T-cell (primary cell): ENCODE measurements at places on chromosomes 11 and 22.

GRCh38 chr11:122105044-122105758 lies 10.8 kb downstream of the BLID start:
- DNase-seq: no peak

- no peak for DNase-seq
Measured at GRCh38 chr22:42376711-42377554, 55.3 kb downstream of the NFAM1 start.

DNA sequence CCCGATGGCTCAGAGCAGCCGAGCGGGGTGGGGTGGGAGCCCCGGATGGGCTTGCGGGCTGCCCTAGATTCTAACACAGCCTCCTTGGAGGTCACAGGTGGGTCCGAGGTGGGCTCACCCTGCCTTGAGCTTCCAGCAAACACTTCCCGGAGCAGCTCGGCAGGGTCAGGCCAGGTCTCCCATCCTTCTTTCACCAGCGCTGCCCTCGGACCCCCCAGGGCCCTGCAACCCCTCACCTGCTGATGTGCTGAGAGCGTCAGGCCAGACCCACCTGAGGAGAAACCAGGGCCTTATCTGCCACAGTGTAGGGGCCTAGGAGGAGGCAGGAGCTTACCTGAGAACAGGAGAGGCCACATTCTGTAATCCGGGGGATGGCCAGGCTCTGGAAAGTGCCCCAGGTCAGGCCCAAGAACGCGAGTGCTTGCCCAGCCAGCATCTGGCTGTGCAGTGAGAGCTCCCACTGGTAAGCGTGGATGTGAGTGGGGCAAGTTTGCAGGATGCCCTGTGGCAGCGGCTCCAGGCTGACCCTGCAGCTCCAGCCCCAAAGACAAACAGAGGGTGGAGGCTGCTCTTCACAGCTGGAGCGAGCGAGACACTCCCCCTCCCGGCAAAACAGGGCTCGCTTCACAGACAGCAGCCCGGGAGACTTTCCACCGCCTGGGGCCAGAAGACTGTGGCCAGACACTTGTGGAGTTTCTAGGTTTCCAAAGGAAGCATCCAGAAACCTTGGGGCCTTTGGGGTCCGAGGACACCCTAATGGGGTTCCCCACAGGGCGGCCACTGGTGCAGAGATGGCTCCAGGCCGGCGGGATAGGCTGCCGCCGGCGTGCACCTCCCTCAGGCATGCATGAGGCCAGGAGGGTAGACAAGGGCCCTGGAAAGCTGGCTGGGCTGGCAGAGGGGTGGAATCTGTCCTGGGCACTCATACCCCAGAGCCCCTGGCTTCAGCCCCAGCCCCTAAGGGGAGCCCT lies at the start of gene IL17REL:
Gene IL17REL, minus strand, starts transcription at position 555 of the 971 bp plus-strand sequence. Its CDS starts 119 bp downstream, at position 436.
- no peak for DNase-seq

DNA sequence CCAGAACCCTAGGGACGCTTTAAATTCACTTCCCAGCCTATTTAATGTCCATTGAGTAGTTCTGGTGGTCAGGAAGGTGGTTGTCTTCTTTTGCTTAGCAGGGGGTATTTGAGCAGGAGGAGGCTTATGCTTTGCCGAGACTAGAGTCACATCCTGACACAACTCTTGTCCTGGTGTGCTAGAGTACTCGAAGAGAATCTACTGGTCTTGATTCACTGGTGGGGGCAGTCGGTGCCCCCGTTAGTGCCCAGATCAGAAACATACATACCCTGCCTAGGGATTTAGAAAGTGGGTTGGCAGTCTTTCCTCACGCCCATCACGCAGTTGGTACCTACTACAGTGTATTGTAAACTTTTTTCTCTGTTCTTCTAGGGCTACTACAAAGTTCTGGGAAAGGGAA lies 2.7 kb downstream of the RPL27A start:
- DNase-seq: no peak

GRCh38 chr11:57476047-57476756 lies 15.9 kb downstream of the RTN4RL2 start:
- DNase-seq: peak; percentile 29

- DNase-seq: no peak
Measured at GRCh38 chr22:28116219-28116673, 197.2 kb upstream of the PITPNB start.
